Cerebellar nuclear complex (tissue), 1 donor: ENCODE measurements at places on chromosomes 2 and 18.
A peak's percentile ranks its signal among the peaks of the same experiment; 100 is the strongest.

GRCh38 chr2:108222261-108222660, 17.5 kb upstream of the SULT1C3 start:
- no peak for DNase-seq

GRCh38 chr2:232382331-232383225, 4.0 kb downstream of the ALPP start:
- no peak for DNase-seq

GRCh38 chr2:182594286-182594685, 121.8 kb upstream of the DNAJC10 start:
- DNase-seq: no peak

DNA sequence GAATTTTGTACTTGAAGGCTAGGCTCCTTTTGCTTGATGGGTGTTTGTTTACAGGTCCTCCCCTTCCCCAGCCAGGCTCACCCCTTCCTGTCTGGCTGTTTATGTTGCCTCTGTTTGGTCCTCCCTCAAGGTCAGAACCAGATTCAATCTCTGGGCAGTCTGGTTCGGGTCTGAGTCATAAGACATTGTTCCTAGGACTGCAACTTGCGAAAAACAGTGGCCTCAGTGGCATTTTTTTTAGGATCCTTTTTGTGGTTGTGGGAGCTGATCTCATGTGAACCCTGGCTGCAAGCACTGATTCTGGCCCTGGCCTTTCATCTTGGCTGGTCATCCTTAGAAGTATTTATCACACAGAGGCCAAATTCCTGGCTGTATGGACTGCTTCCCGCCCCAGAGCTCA, 370.4 kb downstream of the CLIP4 start:
- no peak for DNase-seq

GRCh38 chr2:160324161-160324800, 124.2 kb upstream of the ITGB6 start:
- DNase-seq: no peak

DNA sequence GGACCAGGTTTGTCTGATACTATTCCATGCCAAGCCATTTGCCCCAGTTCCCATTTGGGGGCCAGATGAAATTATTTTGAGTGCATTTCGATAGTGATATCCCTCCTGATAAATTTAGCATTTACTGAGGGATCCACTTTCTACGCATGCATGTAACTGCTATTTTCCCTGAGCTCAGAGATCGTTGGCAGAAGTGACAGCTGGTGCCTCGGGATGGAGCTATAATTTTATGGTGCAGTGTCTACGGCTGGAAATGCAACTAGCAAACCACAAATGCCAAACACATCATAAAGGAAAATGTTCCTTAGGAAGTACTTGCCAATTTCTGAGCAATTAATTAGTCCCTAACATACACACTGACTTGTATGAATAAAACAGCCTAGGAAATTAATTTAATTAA, 254.8 kb downstream of the SLC8A1 start:
- no peak for DNase-seq

GRCh38 chr2:226589043-226589442, 210.6 kb downstream of the IRS1 start:
- no peak for DNase-seq

DNA sequence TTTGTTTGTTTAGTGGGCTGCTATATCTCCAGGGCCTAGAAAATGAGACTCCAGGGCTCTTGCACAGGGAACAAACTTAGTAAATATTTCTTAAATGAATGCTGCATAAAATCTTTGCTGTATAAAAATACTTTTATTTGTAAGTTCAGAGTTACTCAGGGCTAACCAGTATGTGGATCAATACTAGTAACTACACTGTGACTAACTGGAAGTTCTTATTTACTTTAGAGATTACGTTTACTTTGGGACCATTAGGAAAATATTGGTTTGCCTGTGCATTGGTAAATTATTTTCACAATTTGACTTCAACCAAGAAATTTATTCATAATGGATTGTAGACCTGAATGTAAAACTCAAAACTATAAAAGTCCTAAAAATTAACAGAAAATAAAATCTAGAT, 575.5 kb downstream of the RNF144A start:
- DNase-seq: no peak

DNA sequence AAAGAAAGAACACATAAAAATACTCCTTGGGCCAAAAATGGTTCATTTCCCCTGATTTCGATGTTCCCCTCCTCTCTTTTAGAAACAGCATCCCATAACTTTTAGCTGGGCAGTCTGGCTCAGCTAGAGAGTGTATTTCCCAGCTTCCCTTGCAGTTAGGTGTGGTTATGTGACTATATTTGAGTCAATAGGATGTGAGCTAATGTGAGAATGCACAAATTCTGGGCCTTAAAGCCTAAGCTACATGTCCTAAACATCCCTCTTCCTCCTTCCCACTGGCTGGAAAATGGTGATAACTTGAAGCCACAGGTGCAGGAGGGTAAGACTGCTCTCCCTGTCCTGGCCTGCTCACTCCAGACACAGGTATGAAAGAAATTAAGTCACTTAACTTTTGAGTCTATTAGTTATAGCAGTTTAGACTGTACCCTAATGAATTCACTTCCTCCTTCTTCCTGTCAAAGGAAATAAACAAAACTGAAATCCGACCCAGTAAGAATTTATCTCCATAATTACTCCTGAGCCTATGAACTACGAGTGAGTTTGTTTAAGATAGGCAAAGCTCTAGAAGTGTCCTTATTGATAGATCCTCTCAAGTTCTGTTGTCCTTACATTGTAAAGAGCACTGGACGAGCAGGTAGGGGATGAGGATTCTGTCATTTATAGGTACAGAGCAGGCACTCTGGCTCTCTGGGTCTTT, 177.6 kb downstream of the MTX2 start:
- no peak for DNase-seq

DNA sequence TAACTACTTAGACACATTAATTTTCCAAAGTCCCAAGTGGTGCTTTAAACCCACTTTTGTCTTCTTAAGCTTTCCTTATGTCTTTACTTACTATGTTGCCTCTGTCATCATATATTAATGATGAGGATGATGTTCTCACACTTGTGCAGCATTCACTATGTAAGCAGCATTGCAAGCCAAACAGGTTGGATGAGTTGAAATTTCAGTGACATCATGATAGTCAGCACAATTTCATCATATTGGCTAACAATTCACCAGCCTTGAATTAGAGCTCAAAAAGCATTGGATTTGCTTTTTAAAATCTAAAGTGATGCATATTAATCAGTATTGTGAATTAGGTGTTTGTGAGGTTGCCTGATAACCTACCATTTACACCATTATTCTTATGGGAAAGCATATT, 7.7 kb downstream of the APLF start:
- DNase-seq: no peak

- DNase-seq: no peak
These were observed 11.5 kb upstream of the SLC4A3 start for GRCh38 chr2:219615894-219616293.

GRCh38 chr2:96608469-96609455, 29.4 kb downstream of the KANSL3 start:
- no peak for DNase-seq

DNA sequence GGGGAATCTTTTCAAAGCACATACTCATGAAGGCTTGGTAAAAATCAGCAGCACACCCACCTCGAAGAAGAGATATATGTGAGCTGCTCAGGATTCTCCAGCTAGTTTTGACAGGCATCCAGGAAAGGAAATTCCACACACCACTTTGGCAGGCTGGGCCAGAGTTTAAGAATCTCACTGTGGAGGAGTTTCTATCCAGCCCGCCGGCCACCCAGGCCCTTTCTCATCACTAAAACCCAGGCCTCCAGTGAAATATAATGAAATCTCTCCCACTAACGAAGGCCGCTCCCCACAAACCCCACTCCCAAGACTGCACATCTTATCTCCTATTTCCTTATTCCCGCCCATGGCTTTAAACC, 202.0 kb downstream of the GLI2 start:
- DNase-seq: no peak

DNA sequence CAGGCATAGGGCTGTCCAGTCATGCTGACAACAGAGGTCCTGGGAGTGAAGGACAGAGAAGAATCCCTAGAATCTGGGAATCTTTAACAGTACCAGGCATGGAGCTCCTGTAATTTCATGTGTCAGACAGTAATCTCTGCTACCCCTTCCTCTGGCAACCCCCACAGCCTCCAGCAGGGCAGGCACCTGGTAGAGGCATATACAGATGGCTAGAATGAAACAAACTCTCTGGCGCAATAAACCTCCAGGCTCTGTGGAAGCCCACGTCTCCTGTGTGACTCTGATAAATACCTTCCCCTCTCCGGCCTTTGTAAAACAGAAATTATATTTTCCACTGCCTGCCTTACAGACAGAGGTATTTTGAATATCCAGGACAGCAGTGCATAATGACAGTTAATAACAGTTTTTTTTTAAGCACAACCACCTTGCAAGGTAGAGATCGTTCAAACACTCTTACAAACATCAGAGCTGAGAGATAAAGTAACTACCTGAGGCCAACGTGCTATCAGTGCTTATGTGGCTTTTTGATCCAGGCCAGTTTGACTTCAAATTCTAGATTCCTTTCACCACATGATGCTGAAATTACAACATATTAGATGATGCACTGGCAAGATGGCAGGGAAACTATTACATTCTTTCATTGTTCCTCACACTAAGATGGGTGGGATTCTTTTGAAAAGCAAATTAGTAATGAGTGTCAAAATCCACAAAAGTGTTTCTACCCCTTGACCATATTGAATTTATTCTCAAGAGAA, 47.7 kb upstream of the TMEM247 start:
- DNase-seq: peak; percentile 53

GRCh38 chr2:188787658-188788240, 186.4 kb upstream of the COL3A1 start:
- no peak for DNase-seq

DNA sequence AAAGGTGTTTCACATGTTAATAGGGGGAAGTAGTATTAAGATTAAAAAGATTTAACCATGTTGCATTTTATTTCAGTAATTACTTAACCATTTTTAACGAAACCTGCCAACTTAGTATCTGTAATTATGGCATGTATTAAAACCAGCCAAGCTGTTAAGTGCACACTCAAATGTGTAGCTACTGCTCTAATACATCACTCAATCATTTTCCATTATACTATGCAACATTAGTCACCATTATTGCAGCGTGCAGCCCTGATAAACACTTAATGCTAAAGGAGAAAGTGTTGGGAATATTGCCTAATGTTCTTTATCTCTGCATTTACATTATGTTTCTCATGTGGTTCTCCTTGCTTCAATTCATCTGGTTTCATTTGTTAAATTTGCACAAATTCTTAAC, 745.9 kb upstream of the FAM98A start:
- no peak for DNase-seq
